ENCODE measurements at places on chromosomes 4 and X.

DNA sequence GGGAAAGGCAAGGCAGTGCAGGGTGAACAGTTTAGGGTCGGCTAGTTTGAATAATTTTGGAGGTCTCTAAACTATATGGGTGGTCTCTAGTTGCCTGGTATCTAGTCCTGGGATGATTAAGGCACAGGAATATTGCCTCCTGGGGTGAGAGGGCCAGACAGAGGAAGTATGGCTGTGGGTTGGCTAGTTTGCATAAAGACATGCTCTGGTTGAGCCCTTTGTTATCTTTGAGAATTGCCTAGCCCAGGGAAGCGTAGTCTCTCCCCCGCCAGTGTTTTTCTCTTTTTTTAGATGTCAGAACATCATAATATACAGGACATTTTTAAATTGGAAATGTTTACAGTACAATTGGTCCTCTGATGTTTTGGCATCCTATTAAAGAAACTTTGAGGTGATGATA, 163.5 kb downstream of the PWWP3B start:
- no peak for DNase-seq

- no peak for DNase-seq
Measured at GRCh38 chrX:18666614-18667013, 5.3 kb downstream of the RS1 start.

DNA sequence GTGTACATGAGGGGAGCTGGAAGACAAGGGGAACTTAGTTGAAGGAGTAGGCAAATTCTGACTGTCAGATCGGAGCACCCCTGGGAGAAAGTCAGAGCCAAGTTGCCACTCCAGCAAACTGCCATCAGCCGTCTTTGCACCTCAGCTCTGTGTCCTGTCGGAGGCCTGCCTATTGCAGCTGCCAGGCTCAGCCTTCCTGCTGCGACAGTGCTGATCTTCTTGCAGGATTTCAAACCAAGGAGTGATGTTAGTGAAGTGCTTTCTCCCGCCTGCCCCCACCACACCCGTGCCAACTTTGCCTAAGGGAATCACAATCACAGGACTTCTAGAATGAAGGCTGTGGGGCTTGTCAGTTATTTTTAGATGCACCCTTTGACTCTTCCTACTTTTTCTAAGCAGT, 185.3 kb downstream of the KIT start:
- DNase-seq: no peak

- no peak for DNase-seq
Measured at GRCh38 chr4:158934996-158935669, 166.3 kb downstream of the FNIP2 start.

DNA sequence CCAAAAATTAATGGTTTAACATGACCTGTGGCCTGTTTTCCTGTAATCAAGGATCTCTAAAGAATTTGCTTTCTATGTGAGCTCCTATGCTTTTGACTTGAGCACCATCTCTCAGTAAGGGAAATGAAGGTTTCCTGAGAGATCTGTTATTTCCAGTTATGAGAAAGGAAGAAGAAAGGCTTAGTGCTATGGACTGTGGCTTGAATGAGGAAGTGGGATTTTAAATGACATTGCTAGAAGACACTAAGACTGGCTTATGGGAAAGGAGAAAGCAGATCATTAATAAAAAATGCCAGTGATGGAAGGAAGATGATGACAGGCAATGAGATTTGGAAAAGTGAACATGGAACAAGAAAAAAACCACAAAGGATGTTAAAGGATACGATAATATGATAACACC, 285.4 kb downstream of the OPHN1 start:
- no peak for DNase-seq

- no peak for DNase-seq
Measured at GRCh38 chr4:47974566-47974965, 41.9 kb downstream of the CNGA1 start.

- DNase-seq: no peak
Measured at GRCh38 chr4:53680598-53680997, 89.3 kb upstream of the LNX1 start.

DNA sequence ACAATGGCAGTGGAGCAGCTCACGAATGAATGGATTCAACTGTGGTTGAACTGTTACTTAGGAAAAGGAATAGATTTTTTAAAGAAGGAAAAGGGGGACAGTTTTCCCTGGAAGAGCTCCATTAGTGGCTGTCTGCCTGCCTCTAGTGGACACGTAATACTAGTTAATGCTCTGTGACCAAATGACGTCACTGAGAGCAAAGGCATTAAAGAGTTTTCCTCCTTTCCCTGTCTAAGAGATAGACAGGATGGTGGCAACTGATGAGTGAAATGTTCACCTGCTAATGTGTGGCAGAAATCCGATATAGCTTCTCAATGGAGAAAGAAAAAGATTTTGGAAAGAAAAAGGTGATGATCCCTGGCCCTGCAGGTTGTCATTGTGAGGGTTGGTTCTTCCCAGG, 52.3 kb upstream of the SCML1 start:
- no peak for DNase-seq

DNA sequence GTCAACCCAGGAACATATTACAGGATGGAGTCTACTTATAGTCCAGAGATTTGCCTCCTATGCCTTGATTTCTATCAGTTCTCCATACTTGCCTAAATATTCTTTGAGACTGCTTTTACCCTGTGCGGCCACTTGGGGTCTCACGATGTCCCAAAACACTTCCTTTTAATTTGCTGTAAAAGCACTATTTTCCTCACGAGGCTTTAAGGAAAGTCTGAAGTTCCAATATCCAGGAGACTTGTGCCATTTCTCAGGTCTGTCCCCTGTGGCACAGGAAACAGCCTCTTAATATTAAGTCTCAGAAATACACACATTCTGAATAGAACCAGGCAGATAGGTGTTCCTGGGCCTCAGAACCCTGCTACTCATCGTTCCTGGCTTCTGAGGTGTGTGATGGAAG, 142.9 kb downstream of the TMEM164 start:
- DNase-seq: peak; percentile 32

DNA sequence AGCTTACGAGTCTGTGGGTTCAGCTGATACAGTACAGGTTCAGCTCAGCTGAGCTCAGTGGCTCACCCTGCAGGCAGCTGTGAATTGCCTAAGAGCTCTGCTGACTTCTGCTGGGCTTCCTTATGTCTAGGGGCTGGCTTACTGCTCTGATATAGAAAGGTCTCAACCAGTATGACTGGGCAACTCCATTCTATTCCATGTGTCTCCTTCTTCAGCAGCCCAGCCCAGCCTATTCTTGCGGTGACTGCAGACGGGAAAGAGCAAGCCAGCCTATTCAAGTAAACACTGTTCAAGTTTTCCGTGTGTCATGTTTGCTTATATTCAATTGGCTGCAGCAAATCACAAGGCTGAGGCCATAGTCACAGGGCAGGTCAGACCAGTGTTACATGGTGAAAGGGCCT, 615.4 kb upstream of the ZFP42 start:
- no peak for DNase-seq

GRCh38 chr4:141328560-141329173, 108.0 kb downstream of the ZNF330 start:
- DNase-seq: no peak

GRCh38 chr4:152104901-152105357, 344.1 kb upstream of the GATB start:
- no peak for DNase-seq

- DNase-seq: no peak
Measured at GRCh38 chr4:145796346-145796745, 116.4 kb downstream of the C4orf51 start.

- DNase-seq: no peak
Measured at GRCh38 chr4:141391293-141391692, 170.6 kb downstream of the ZNF330 start.

- DNase-seq: no peak
Measured at GRCh38 chr4:5337731-5338130, 286.5 kb downstream of the STK32B start.

GRCh38 chr4:107008115-107008514, 28.0 kb downstream of the DKK2 start:
- DNase-seq: no peak

- DNase-seq: no peak
Measured at GRCh38 chr4:159542296-159542695, 439.4 kb downstream of the RAPGEF2 start.

DNA sequence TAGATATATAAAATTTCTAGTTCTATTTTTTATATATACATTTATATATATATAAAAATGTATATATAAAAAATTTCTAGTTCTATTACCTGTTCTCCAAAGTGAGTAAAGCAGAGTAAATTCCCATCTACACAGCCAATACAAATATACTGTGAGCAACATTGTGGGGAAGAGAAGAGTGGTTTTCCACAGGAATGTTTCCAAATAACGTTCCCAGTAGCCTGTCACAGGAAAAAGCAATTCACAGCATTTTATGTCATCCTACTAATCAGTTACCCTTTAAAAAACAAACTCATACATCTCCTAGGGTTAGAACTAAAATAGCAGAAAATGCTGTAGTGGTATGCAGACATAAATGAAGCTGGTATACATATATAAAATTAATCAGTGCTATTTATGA, 44.5 kb downstream of the AASDH start:
- no peak for DNase-seq

DNA sequence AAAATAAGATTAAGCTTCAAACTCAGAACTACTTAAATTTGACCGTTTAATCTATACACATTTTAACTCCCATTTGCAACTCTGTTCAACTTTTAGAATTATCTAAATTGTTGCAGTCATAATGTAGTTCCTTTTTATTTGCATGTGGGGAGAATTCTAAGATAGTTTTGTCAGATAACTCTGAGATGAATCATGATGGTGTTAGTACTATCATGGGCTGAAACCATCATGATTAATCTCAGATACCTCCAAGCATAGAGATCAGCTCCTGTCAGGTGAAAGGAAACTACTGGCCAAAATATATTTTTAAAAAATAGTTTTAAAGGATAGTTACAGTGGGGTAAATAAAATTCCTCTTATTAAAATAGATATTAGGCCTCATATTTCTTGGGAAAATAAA, 39.0 kb downstream of the FBXO8 start:
- no peak for DNase-seq

- DNase-seq: no peak
Measured at GRCh38 chrX:12425496-12425895, 287.2 kb downstream of the FRMPD4 start.

DNA sequence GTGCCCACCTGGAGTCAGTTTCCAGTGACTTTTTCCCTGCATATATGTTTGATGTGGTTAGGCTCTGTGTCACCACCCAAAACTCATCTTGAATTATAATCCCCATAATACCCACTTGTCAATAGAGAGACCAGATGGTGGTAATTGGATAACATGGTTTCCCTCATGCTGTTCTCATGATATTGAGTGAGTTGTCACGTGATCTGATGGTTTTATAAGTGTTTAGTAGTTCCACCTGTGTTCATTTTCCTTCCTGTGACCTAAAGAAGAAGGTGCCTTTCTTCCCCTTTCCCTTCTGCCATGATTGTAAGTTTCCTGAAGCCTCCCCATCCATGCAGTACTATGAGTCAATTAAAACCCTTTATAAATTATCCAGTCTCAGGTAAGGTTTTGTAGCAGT, 740.9 kb downstream of the ARAP2 start:
- DNase-seq: no peak

- DNase-seq: no peak
Measured at GRCh38 chr4:8394061-8394519, 46.4 kb downstream of the ACOX3 start.

DNA sequence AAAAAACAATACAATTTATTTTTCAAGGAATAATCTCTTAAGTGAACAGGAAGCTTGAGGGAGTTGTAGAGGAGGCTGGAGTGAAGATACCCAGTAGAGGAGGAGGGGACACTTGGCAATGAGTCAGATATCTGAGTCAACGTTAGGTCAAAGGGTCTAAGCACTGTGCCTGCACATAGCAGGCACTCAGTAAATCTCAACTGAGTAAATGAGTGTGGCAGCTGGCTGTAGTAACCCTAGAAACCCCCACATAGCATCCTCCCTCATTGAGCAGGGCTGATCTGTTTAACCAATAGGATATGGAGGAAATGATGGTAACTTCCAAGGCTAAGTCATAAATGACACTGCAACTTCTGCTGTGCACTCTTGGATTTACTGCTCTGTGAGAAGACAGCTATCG, 186.0 kb upstream of the FAM241A start:
- no peak for DNase-seq

GRCh38 chrX:74980802-74981201, 55.5 kb upstream of the NEXMIF start:
- no peak for DNase-seq

DNA sequence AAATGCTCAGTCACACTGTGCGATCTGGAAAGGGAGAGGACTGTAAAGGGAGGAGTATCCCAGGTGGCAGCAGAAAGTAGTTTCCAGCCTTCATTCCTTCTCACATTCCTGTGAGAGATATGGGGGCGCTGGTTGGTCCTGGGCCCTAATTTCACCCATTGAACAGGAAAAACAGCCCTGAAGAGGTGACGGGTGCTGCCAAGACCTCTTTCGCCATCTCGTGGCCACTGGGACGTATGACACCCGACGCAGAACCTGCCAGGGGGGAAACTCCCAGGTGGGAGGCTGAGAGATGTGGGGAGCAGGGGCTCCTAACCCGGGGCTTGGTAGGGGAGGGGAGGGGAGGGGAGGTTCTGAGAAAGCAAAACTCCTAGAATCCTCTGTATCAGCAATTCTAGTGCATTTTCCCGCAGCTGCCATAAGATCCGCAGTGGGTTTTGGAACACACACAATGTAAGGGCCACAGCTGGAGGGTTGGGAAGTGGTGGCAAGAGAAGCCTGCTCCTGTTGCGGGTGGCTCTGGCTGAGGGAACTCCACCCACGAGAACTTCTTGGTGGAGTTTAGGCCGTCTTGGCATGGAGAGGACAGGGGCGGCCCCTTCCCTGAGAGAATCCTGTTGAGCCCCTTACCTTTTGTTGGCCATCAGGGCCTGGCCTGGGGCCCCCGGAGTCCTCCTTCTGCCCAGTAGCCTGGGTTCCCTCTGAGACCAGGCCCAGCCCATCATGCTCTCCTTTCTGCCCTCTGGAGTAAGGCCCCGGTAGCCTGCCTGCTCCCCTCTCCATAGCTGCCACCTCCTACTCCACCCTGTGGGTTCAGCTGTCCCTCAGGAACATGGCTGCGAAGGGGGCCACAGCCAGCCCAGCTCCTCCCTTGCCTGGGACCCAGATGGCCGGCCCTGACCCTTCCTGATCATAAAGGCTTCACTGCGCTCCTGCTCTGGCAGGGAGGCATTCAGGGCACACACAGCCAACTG, 134.1 kb downstream of the OR13H1 start:
- peak; percentile 70 for DNase-seq

DNA sequence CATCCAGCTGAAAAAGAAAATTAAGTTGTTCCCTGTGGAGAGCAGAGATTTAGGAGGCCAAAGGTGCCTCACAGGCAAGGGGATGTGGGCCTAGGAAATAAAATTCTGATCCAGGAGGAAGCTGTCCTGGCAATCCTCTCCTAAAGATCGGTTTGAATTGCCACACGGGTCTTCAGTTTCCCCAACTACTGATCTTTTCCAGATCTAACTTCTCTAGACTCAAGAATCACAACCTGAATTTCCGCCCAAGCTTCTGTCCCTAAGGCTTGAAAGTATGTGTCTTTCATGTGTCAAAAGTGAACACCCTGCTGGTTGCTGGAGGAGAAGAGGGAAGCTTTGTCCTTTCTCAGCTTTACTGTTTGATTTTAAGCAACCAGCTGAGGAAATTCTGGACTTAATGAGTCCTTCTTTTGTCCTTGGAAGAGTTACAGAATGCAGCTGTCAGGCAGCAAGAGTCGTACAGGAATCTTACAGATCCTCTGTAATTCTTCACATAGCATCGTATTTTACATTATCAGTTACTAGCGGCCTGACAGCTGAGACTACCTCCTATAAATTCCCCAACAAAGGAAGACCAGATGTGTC, 93.8 kb downstream of the INPP4B start:
- no peak for DNase-seq

- DNase-seq: no peak
Measured at GRCh38 chr4:174332741-174333493, 49.2 kb downstream of the CEP44 start.

GRCh38 chr4:132344924-132345828, 803.9 kb upstream of the PCDH10 start:
- no peak for DNase-seq

GRCh38 chrX:85052636-85053343, 49.1 kb downstream of the APOOL start:
- DNase-seq: no peak
